ENCODE measurements at places on chromosomes 1 and 21. TPM values are rescaled to one million over a fixed set of nuclear protein-coding genes. Genes with fewer than 3 reads are reported as not detected.

DNA sequence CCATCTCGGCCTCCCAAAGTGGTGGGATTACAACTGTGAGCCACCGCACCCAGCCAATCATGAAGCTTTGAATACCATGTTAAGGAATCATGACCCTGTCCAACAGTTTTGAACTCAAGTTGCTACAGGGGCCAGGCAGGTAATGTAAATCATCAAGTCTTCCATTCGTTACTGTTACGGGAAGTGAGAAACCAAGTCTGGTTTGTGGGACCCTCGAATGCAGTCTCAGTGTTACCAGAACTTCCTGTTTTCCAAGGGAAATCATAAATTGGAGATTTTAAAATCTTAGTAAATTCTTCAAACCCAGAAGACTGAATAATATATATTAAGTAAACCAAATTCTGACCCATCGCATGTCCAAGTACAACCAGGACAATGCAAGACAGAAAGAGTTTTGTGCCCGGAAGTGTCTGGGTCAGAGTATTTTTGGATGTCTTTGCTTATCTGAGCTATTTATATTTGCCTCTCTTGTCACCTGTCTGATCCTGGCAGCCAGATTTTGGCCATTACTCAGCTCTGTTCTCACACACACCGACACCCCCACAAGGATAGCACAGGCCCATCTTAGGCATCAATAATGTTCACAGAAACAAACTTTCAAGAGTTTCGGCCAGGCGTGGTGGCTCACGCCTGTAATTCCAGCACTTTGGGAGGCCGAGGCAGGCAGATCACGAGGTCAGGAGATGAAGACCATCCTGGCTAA is 8.8 kb downstream of the ATP5IF1 start:
- no peak for DNase-seq

The ASCL5 gene
- 0.17 TPM for polyA plus RNA-seq

The MYCL gene
- 0.62 TPM for polyA plus RNA-seq

- no peak for DNase-seq
Measured at GRCh38 chr21:41660748-41661147, 106.1 kb downstream of the RIPK4 start.

GRCh38 chr1:224801844-224802490 is 127.5 kb upstream of the DNAH14 start:
- DNase-seq = no peak

DNA sequence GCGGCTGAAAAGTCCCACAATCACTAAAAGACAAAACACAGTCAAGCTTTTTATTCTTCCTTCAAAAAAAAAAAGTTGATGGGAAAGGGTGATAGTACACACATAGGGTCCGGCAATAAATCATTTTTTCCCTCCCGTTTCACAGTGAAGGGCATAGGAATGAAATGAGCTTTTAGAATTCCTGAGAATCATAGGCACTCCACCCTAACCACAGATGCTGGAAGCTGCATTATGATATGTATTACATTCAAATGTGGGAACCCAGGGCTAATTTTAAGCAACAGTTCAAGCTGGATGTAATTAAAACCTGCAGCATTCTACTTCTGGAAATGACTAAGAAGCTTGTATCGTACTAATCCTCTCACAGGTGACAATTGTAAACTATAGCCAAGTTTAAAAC is 75.7 kb upstream of the KCNJ15 start:
- DNase-seq = no peak

The ADPRS gene
- polyA plus RNA-seq = 16.7 TPM

The ELOVL1 gene
- polyA plus RNA-seq = 105 TPM

DNA sequence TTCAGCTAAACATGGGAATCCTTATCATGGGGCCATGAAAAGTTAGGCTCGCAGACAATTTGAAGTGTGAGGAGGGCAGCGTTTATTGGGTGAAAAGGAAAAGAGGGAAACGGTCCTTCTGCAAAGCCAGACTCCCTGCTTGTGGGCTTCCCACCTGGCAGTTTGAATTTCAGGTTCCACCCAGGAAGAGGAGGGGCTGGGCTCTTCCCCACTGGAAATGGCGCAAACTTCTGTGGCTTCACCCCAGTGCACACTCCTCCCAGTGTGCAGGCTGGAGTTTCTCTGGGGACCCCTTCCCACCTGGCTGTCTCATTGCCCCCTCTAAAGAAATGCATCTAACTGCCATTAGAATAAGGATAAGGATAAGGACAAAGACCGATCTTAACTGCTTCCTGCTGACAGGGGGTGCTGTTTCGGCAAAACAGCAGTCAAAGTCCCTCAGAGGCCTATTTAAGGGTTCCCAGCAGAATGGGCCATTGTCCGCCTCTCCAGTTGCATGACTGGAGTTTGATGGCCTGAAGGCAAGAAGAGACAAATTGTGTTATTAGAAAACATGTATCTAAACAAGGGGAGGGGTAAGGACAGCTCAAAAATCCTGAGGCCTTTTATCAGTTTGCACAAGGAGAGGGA is 20.4 kb downstream of the AIM2 start:
- no peak for DNase-seq

GRCh38 chr1:214209260-214209808 is 71.6 kb upstream of the SMYD2 start:
- DNase-seq = no peak

- DNase-seq = no peak
Measured at GRCh38 chr1:248905662-248906008, 400 bp upstream of the PGBD2 start.

The TINAGL1 gene
- 0.88 TPM for polyA plus RNA-seq

GRCh38 chr21:42569732-42570301 is 56.2 kb downstream of the SLC37A1 start:
- DNase-seq = no peak

- DNase-seq = no peak
Measured at GRCh38 chr1:54652168-54652567, 10.6 kb downstream of the MROH7 start.

The RPE65 gene
- polyA plus RNA-seq = not detected

All from A549 (cell line).